ENCODE measurements at places on chromosomes 3 and 15.
A peak's percentile ranks its signal among the peaks of the same experiment; 100 is the strongest.

- no peak for DNase-seq
These were observed 9.2 kb downstream of the DCBLD2 start for GRCh38 chr3:98892263-98892662.

- no peak for DNase-seq
These were observed 72.6 kb downstream of the NAALADL2 start for GRCh38 chr3:174931473-174932353.

DNA sequence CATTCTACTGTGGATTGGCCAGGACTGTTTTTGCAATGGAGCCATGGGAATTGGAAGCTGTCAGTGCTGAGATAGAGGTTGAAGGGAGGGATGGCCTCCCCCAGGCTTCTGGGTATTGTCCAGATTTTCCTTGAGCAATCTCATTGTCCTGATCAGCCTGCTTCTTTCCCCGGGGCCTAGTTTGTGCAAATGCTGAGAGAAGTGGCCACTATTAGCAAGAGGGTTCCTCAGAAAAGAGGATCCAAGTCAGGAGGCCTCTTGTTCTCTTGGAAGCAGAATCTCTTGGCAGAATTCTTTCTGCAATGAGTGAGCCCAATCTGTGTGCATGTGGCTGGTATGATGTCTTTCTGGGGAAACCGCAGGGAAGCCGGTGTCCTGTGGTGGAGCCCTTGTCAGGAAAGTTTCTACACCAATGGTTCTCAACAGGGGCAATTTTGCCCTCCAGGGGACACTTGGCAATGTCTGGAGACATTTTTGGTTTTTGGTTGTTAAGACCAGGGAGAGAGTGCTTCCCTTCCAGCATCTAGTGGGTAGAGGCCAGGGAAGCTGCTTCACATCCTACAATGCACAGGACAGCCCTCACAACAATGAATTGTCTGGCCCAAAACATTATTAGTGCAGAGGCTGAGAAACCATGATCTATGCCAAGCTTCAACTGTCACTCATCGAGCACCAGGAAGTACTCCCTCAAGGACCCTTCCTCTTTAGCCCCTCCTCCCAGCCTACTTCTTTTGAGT is 2.0 kb downstream of the LIPC start:
- no peak for DNase-seq

GRCh38 chr3:127011270-127011992 is 28.5 kb downstream of the PLXNA1 start:
- DNase-seq, result peak; percentile 37

DNA sequence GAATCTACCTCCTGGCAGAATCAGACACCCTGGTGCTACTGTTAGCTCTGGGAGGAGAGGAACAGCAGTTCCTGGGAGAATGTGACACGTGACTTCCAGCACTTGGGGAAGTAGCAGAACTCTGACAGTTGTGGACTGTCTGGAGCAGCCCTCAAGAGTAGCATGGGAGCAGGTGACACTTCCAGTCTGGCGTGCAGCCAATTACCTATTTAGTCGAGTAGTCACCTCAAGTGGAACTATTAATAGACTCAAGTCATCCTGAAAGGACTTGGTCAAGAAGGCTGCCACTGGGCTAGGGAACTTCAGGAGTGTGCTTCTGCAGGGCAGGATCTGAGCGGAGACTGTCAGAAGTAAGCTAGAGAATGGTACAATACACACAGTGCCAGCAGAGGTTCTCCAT is 62.3 kb downstream of the MTHFS start:
- DNase-seq, result no peak

GRCh38 chr3:139355476-139355875 is 11.7 kb downstream of the MRPS22 start:
- DNase-seq, result no peak

GRCh38 chr3:112811917-112812660 is 34.6 kb downstream of the CD200R1L start:
- no peak for DNase-seq

- DNase-seq, result no peak
These were observed 19.2 kb downstream of the PXYLP1 start for GRCh38 chr3:141250828-141251227.

DNA sequence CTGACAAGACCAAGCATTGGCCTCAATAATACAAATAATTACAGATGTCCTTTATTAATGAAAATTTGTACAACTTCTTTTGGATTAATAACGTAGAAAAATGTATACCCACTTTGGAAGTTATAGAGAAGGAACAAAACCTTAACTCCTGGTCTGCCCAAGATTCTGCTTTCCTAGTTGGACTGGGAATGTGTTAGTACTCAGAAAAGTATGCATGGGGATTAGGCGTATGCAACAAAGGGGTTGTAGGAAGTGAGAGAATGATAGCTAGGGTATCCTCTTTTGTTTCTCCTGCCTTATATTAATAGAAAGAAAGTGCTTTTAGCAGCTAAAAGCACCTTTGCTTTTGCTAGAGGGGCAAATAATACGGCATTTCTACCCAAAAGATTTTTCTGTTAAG is 116.2 kb upstream of the LRRFIP2 start:
- no peak for DNase-seq
